ENCODE measurements at places on chromosomes 5 and 9.

DNA sequence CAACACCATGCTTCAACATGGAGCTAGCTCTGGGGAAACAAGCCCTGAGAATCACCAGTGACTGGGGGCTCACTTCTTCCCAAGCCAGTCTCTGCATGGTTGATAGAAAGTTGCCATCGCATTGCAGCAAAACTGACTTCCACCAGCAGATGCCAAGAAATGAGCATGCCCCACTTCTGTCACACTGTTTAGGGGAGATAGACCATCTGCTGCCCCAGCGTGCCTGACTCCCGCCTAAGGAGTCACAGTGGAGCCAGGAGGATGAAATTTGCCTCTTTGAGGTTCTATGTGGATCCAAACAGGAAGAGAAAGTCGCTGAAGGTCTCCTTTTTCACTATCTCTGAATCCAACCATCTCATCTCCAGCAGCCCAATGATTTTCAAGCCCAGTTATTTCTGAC lies 116.7 kb upstream of the SLIT3 start:
- no peak for DNase-seq

- DNase-seq: no peak
These were observed 165.7 kb downstream of the KCTD16 start for GRCh38 chr5:144336191-144336961.

- DNase-seq: no peak
These were observed 634.0 kb downstream of the MAT2B start for GRCh38 chr5:164139423-164139822.

- no peak for DNase-seq
These were observed 24.2 kb downstream of the ARHGEF37 start for GRCh38 chr5:149605354-149605997.

DNA sequence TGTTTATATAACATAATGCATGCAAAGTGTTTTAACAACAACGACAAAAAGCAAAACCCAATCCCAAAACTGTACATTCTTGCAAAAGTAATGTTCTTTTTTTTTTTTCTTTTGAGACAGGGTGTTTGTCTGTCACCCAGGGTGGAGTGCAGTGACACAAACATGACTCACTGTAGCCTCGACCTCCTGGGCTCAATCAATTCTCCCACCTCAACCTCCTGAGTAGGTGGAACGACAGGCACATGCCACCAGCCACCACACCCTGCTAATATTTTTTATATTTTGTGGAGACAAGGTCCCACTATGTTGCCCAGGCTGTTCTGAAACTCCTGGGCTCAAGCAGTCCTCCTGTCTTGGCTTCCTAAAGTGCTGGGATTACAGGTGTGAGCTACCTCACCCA lies 13.6 kb upstream of the HAVCR1 start:
- DNase-seq: no peak
